ENCODE measurements at places on chromosomes 16 and 17. TPM values are rescaled to one million over a fixed set of nuclear protein-coding genes. Genes with fewer than 3 reads are reported as not detected.

- no peak for DNase-seq
Measured at GRCh38 chr16:10065019-10065418, 117.2 kb downstream of the GRIN2A start.

The IL17C gene
- total RNA-seq: not detected

The ZC3H7A gene
- 17.4 TPM for total RNA-seq

DNA sequence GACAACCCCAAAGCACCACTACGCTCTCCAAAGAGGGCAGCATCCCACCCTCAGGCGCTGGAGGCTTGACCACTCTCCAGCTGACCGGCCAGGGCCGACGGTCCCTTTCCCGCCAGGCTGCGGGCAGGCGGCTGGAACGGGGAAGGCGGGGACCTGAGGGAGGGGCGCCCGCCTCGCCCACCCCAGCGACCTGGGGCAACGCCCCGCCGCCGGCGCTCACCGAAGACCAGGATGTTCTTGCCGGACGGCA, 431 bp downstream of the DYNC1LI2 start:
- DNase-seq: peak; percentile 29

The MMP2 gene
- total RNA-seq: 108 TPM

Measured in M059J (cell line).